ENCODE measurements at places on chromosomes 7 and 10.

DNA sequence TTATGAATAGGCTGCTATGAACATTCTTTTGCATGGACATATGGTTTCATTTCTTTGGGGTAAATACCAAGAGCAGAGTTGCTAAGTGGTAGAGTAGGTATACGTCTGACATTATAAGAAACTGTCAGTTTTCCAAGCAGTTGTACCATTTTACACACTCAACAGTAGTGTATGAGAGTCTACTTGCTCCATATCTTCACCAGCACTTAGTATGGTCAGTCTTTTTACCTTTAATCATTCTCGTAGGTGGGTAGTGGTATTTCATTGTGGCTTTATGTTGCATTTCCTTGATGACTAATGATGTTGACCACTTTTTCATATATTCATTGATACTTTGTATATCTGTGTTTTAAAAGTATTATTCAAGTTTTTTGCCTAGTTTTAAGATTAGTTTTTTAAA, 45.1 kb downstream of the POU6F2 start:
- DNase-seq, result no peak

DNA sequence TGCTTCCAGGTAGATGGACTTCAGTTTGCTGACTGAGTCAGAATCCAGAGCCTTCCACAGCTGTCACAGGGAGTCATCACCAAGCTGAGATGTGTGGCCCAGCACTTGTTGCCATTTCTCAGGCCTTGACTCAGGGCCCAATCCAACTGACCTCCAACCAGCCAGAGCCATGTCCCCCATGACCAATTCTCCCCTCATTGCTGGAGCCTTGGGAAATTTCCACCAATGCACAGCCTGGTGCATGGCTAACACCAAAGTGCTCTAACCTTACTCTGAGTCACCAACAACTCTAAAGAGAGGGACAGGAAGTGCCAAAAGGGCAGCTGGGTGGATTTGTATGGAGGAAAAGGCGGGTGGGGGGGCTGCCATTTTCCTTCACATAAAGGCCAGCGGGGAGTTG, 13.4 kb upstream of the GLI3 start:
- DNase-seq, result no peak

- peak; percentile 50 for DNase-seq
Observed at GRCh38 chr7:80876894-80877414, 41.9 kb downstream of the SEMA3C start.

- no peak for DNase-seq
Observed at GRCh38 chr10:22322641-22323160, 1.8 kb downstream of the BMI1 start.

DNA sequence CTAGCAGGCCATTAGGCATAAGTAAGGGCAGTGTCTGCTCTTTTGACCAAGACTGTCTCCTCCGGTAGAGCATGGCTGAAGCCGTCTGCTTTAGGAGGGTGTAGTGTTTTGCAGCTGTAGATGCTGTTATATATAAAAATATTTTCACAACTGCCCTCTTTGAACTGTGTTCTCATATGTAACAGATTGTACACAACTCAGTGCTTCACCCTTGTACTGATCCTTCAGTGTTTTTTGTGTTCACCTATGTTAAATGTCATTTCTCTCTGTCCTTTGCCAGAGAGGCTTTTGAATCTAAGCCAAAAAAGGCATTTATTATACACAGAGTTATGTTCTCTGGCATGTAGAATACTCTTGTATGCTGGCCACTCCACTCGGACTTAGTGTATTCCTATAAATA, 135.5 kb downstream of the BICC1 start:
- DNase-seq, result no peak

GRCh38 chr7:155610633-155611193, 33.7 kb upstream of the RBM33 start:
- no peak for DNase-seq

GRCh38 chr10:16360001-16360400, 76.8 kb upstream of the PTER start:
- no peak for DNase-seq

Data from GM03348 (cell line).